ENCODE measurements at places on chromosomes 5 and 9.

DNA sequence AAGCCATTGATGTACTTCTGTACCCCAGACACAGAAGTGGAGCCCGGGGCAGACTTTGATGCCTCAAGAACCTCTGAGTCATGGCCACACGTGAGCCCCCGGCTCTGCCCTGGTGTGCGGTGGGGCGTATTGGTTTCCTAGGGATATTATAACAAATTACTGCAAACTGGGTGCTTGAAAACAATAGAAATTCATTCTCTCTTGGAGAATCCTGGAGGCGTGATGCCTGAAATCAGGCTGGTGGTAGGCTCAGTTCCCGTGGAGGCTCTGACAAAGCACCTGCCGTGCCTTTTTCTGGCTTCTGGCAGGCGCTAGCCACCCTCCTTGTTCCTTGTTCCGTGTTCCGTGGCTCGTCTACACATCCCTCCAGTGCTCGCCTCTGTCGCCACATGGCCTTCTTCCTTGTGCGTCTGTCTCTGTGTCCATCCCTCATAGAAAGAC, 24.2 kb downstream of the NEK6 start:
- no peak for DNase-seq

DNA sequence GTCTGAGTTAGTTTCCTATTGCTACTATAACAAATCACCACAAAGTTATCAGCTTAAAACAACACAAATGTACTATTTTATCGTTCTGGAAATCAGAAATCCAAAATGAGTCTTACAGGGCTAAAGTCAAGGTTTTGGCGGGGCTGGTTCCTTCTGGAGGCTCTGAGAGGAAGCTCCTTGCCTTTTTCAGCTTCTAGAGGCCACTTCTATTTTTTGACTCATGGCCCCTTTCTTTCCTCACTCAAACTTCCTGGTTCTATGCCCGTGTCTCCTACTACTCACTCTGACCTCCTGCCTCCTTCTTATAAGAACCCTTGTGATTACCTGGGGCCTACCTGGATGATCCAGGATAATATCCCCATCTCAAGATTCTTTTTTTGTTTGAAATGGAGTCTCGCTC, 48.2 kb downstream of the GABBR2 start:
- no peak for DNase-seq

DNA sequence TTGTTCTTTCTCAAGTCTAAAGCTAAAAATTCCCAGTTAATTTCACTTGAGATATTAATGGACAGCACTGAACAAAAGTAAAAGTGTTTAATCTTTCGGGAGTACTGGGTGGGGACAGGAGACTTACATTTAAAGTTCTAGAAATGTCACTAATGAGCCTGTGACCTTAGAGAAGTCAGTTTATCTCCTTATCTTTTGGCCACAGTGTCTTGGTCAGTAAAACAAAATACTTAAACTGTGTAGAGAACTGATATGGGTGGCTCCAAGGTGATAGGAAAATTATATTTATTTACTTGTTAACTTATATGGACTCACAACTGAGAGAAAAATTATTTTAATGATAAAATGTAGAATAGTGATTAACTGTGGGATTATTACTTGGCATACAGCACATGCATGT, 8.9 kb downstream of the IPO11 start:
- DNase-seq = no peak

DNA sequence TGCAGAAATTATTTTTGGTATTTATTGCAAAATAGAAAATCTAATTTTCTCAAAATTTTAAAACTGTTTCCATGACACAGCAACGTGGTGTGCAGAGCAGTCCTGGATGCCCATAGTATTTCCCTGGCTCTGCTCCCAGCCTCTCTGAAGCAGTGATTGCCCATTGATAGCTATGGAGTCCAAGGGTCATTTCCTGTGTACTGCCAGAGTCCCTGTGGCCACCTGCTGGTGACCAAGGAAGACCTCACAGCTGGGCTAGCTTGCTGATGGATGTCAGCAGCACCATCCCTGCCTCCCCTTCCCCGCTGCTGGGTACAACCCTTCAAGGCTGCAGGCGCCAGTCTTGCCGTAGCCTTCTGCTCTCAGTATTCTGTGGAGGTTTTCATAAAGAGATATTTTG, 184.1 kb downstream of the DIRAS2 start:
- DNase-seq = no peak

DNA sequence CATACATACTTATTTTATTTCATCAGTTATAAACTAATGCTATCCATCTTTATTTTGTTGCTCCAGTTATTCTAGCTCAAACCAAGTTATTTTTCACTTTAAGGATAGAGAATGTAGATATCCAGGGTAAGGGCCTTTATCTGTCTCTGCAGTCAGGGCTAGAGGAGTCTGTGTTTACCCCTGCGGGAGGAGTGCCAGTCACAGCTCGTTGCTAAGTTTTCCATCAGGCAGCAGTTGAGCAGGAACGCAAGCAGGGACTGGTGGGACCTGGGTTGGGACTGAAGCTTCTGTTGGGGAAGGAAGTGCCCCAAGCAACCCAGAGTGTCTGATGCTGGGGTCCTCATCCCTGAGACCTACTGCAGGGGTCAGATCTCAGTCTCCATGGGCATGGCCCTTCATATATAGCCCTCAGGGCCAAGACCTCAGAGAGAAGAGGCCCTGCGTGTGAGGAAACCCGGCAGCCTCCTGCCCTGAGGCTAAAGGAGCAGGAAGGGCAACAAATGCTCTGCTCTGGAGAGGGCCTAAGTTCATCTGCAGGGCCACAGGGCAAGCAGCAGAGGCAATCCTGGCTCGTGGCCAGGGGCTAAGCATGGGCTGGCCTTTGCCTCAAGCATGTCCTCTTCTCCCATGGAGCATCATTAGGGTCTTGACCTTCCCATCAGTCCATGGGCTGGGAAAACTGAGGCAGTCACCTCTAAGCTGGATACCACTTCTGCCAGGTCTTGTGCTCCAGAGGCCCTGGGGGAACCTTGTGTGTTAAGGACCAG, 6.6 kb downstream of the SLC22A4 start:
- no peak for DNase-seq

DNA sequence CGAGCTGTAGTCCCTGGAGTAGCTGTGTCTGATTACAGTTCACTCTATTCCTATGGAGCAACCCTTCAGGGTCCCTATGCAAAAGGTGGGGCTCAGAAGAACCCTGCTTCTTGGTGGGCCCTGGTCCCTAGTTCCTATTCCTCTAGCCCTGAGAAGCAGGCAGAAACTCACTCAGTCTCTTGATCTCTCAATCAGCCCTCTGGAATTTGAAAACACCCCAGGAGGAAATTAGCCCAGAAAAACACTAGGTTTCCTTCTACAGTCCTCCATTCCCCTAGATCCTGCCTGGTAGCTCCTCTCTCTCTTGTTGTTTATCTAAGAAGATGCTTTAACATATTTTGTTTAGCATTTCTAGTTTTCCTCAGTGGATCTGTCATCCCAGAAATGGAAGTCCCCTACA, 7.6 kb downstream of the RGS3 start:
- no peak for DNase-seq

DNA sequence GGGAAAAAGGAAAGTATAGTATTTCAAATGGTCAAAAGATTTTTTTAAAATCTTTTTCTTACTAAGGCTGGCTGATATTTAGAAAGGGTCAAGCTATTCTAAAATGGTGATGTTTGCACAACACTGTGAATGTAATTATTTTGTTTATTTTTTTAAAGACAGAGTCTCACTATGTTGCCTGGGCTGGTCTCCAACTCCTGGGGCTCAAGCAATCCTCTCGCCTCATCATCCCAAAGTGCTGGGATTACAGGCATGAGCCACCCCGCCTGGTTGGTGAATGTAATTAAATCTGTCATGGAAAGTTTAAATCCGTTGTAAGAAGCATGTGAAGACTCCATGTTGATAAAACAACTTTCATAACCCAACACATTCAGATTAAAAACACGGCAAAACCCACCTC, 2.6 kb downstream of the UBTD2 start:
- no peak for DNase-seq

- DNase-seq = no peak
Measured at GRCh38 chr5:132050136-132050535, 10.3 kb upstream of the IL3 start.

- DNase-seq = no peak
Measured at GRCh38 chr5:58358501-58359178, 101.2 kb downstream of the PLK2 start.

GRCh38 chr9:133165452-133165730, 1.7 kb upstream of the GBGT1 start:
- no peak for DNase-seq

GRCh38 chr5:77337246-77337645, 126.8 kb downstream of the PDE8B start:
- DNase-seq = no peak

GRCh38 chr5:171575386-171575785, 155.9 kb downstream of the FGF18 start:
- no peak for DNase-seq

DNA sequence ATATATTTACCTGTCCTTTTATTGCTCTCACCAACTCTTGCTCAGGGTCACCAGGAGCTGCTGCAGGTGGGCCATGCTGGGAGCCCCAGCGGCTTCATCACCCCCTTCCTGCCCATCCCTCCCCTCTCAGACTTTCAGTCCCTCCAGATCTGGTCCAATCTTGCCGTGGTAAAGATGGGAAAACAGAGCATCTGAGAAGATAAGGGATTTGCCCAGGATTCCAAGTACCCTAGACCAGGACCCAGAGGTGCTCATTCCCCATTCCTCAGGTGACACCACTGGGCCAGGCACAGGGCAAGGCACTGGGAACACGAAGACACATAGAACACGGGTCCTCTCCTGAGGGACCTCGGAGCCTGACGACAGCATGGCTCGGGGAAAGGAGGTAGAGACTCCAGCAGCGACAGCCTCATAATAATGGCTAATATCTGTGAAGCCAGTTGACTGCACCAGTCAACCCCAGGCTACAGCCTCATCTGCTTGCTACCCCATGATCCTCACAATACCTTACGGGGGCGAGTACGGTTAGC, 18.0 kb downstream of the TMOD1 start:
- no peak for DNase-seq

- DNase-seq = no peak
Measured at GRCh38 chr5:180723936-180724335, 15.9 kb downstream of the OR2Y1 start.

DNA sequence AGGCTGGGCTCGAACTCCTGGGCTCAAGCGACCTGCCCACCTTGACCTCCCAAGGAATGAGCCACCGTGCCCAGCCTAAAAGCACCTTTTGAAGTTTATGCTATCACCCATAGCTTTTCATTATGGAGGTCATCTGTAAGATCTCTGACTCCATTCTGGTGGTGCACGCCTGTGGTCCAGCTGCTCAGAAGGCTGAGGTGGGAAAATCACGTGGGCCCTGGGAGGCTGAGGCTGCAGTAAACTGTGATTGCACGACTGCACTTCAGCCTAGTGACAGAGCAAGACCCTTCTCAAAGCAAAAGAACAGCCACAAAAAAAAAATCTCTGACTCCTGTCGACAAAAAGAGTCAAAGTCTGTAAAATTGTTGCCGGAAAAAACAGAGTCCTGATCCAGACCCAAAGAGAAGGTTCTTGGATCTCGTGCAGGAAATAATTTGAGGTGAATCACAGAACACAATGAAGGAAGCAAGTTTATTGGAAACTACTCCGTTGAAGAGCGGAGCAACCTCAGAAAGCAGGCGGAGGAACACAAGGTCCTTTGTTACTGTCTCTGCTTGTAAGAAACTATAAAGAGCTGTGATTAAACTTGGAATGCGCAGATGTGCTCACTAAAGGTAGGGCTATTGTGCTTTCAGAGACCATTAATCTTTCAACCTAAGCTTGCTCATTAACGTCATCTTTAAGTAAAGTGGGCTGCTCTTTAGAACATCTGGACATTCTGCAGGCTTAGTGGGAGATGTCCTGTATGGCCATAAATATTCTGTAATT, 2.0 kb upstream of the HAUS6 start:
- DNase-seq = no peak

- DNase-seq = no peak
Measured at GRCh38 chr5:36422952-36423351, 121.2 kb upstream of the RANBP3L start.

- DNase-seq = no peak
Measured at GRCh38 chr5:4579679-4580078, 560.5 kb upstream of the ADAMTS16 start.

GRCh38 chr5:160159991-160160792, 40.9 kb upstream of the PWWP2A start:
- no peak for DNase-seq

DNA sequence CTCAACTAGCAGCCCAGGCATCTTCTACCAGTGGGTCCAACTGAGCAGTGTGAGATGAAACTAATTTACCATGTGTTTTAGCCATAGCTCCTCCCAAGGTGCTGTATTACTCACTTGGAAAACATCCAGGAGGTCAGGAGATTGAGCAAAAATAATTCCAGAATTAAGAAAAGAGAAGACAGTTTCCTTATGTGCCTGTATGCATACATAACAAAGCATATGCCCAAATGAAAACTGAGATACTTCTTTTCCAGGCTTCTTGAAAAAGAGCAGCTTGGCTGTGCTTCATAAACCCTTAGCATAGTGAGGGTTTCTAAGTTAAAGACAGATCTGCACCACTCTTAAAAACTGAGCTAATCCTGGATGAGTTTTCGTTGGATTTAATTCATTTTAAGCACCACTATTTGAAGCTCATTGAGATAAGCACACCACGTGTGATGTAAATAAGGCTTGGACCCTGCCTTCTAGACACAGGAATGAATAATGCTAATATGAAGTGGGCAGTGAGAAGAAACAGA, 119.4 kb downstream of the ADAMTS12 start:
- no peak for DNase-seq

- DNase-seq = no peak
Measured at GRCh38 chr5:180135128-180135955, 63.8 kb upstream of the RNF130 start.

DNA sequence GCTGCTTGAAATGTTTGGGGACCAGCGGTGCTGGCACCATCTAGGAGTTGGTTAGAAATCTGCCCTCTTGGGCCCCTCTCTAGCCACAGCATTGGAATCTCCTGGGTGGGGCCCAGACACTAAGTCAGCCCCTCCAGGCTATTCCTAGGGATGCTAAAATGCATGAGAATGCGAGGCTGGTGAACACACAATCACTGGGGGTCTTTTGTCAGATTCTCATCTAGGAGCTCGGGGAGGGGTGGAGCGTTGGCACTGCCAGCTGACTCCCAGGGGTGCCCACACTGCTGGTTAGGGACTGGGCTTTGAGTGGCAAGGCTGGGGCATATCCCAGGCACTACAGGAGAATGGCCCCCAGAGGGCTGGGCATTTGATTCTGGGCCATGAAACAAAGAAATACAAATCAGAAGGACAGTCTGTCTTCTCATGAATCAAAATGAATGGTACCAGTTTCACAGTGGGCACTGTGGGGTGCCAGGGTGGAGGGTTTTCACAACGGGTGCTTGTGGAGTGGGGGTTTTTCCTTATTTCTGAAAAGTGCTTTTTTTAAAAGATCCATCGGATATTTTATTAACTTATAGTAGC, 127.8 kb upstream of the RAPGEF1 start:
- DNase-seq = no peak

DNA sequence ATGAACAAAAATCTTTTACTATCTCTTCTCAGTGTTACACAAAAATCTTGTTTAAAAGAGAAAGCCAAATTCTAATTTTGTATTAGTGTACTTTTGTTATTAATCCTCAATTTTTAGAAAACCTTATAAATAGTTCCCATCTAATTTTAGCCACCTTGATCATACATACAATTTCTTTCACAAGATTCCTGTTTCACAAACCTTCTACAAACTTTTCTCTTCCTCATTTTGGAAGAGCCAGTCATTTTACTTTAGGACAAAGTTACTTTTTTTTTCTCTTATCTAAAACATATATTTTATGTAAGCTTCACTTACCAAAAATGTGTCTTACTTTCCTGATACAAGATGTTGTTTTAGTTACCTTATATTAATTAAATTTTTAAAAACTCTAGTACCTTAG, 161.3 kb downstream of the YIPF5 start:
- no peak for DNase-seq

Data from neural crest cell (in vitro differentiated cells).